ENCODE measurements at places on chromosomes 4 and X. TPM values are rescaled to one million over a fixed set of nuclear protein-coding genes. Genes with fewer than 3 reads are reported as not detected.

GPR119 gene
- not detected for total RNA-seq

PDZD4 gene
- 0.09 TPM for total RNA-seq

RNF113A gene
- 11.7 TPM for total RNA-seq

NHS gene
- total RNA-seq: 11.6 TPM

POF1B gene
- total RNA-seq: not detected

CLCN5 gene
- total RNA-seq: 13.5 TPM

F9 gene
- total RNA-seq: not detected

RASL11B gene
- not detected for total RNA-seq

DTHD1 gene
- not detected for total RNA-seq

PROM1 gene
- total RNA-seq: under 0.01 TPM

NLGN4X gene
- total RNA-seq: 0.08 TPM

TMEM187 gene
- total RNA-seq: 5.3 TPM

SOX3 gene
- total RNA-seq: not detected

TMSB15B gene
- total RNA-seq: 7.6 TPM

H2BW2 gene
- not detected for total RNA-seq

SPANXN4 gene
- not detected for total RNA-seq

LRCH2 gene
- total RNA-seq: 11.1 TPM

All from fibroblast of the aortic adventitia (primary cell).